ENCODE measurements at places on chromosomes 3 and 15.

DNA sequence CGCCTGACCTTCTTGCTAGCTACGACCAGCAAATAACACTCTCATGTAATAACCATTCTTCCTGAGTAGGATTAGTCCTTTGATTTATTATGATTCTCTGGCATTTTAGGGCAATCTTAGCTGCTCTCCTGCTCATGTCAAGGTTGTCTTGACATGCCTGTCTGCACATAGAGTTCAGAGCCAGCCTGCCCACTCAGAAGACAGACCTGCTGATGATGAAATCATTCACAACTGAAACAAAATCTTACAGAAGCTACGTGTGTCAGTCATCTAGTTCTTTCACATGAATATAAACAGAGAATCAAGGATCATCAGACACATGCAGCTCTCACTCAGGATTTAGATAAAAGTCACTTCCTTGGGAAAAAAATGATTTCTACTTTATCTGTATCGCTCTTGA is 173.6 kb upstream of the LYSMD4 start:
- no peak for DNase-seq

DNA sequence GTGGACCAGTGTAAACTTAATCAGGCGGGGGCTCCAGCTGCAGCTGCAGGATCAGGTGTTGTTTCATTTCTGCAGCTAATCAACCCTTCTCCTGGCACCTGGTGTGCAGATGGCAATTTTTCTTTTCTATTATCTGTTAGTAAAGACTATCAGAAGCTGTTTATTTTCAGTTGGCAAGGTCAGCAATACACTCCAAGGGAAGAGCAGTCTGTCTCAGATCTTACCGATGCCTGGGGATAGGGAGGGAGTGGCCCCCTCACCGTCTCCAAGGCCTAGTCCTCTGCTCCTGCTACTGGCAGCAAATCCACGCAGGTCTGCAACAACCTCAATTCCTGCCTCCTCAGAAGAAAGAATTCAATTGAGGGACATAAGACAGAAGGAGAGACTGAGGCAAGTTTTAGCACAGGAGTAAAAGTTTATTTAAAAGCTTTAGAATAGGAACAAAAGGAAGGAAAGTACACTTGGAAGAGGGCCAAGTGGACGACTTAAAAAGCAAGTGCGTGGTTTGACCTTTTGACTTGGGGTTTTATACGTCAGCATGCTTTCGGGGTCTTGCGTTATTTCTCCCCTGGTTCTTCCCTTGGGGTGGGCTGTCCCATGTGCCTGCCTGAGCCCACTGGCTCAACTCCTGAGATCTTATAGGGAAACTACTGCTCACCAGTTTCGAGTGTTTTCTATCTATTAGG is 9.2 kb downstream of the CCRL2 start:
- DNase-seq: no peak

DNA sequence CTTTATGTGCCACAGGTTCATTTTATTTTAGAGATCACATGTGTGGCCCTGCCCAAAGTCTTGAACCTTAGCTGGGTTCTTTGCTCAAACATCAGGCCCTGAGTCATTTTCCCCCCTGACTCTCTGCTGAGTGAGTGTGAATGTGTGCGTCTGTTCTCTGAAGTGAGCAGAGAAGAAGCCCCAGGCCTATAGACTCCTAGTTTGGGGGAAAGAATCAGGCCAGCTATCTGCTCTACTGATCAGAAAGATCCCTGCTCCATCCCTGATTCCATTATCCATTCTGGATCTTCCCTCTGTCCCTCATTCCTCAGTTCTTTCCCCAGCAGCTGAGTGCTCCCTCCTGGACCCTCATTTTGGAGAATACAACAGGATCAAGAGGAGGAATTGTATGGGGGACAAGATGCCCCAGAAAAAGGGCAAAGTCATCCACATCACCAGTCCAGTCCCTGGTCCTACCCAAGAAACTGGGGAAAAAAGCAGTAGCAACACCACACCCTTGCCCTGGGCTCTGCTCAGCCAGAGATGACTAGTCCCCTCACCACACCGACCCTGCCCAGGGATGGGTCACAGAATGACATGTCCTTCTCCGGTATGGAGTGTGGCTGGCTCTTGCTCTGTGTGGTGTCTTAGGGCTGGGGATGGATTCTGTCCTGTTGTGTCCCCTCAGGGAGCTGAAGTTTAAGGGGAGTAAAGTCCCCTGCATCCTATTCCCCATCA is 3.2 kb downstream of the DUOX1 start:
- DNase-seq: no peak

GRCh38 chr3:96466441-96466840 is 348.0 kb upstream of the EPHA6 start:
- no peak for DNase-seq

GRCh38 chr15:38323895-38324294 is 71.3 kb downstream of the SPRED1 start:
- DNase-seq: no peak

GRCh38 chr3:108494906-108495531 is 15.4 kb downstream of the MYH15 start:
- no peak for DNase-seq

GRCh38 chr3:38115645-38116427 is 21.1 kb downstream of the ACAA1 start:
- no peak for DNase-seq

DNA sequence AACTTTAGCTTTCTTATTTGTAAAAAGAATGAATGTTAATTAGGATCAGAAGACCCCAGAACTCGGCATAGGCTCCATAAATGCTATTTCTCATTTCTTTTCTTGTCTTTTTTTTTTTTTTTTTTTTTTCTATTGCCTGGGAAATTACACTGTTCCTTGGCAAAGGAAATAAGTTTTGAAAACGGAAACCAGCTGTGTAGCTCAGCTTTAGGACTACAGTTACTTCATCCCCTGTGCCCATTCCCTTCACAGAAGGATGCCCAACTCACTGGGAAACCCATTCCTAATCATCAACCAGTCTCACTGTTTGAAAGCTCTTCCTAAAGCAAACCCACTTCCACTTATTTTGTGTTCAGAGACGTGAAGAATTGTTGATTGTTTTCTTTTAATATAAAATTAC is 254.0 kb upstream of the IL12A start:
- no peak for DNase-seq

Measured in fibroblast of skin of scalp (primary cell).